ENCODE measurements at places on chromosomes 2 and 18. TPM values are rescaled to one million over a fixed set of nuclear protein-coding genes. Genes with fewer than 3 reads are reported as not detected.

BMP10 gene
- polyA plus RNA-seq, result not detected

ASB1 gene
- 40.5 TPM for polyA plus RNA-seq

ZBTB7C gene
- polyA plus RNA-seq, result 10.1 TPM

- DNase-seq, result no peak
Measured at GRCh38 chr2:1024981-1025380, 74.3 kb downstream of the SNTG2 start.

- no peak for DNase-seq
Measured at GRCh38 chr2:105082107-105082506, 44.2 kb downstream of the MRPS9 start.

DNA sequence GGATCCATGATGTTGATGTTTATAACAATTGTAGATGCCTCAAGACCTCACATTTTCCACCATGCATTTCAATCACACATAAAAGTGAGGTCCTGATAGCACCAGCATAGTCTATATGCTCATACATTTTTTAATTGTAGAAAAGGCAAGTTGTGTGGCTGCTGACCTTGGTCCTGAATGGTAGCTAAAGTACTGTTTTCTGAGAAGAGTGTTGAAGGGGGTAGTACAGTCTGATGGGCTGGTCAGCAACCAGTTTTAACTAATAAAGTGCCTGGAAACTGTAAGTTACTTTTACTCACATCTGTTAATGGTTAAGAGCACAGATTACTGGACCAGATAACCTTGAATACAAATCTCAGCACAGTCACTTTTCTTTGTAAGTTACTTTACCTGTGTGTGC lies 15.9 kb downstream of the ZNF638 start:
- DNase-seq, result peak; percentile 19

DNA sequence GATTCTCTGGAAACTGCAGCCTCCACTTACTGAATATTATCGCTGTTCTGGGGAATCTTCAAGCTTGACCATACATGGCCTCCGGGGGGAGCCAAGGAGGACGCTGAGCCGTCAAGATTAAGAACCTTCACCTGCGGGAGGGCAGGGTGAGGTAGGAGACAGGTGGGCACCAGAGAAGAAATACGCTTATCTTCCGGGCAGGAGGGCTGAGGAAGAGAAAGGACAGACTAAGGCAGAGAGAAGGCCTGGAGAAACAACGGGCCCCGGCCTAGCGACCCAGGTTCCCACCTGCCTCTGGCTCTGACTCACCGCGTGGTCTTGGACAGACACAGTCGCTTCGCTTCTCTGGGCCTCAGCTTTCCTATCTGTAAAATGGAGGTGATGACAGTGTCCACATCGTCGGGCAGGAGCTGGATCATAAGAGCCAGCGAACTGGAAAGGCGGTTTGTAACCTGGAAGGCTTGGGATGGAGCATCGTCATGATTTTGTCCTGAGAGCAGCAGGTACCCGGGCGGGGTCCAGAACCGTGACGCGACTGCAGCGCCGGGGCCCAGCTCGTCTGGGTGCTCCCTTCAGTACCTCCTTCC lies 659 bp downstream of the ZNF142 start:
- DNase-seq, result peak; percentile 30

GRCh38 chr2:120258196-120258595 lies 5.5 kb downstream of the RALB start:
- no peak for DNase-seq

GRCh38 chr2:73084971-73085370 lies 13.5 kb upstream of the SFXN5 start:
- no peak for DNase-seq

GRCh38 chr2:219661955-219662395 lies 34.5 kb downstream of the SLC4A3 start:
- DNase-seq, result no peak

GRCh38 chr2:167534443-167534842 lies 646.2 kb downstream of the XIRP2 start:
- no peak for DNase-seq

DNA sequence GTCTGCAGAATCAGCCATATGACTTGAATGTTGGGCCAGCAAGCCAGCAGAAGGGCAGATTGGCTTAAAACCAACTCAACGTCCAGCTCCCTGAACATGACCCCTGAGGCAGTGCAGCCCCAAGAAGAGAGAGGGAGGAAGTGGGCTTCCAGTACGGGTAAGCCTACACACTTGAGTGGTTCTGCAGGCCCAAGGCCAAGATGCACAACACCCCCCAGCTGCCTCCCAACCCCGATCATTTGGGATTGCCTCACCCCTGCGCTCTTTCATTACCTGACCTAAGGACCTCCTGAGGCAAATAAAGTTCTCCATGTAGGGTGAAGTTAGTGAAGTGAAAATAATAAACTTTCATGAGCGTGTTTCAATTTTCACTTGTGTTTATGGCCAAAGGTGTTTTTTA lies 536.0 kb downstream of the TNS1 start:
- DNase-seq, result no peak
